ENCODE measurements at places on chromosomes 16 and 17.

GRCh38 chr16:85592700-85593493 lies 20.2 kb upstream of the GSE1 start:
- DNase-seq, result no peak

- DNase-seq, result no peak
Observed at GRCh38 chr17:40328386-40328766, 19.4 kb downstream of the RARA start.

DNA sequence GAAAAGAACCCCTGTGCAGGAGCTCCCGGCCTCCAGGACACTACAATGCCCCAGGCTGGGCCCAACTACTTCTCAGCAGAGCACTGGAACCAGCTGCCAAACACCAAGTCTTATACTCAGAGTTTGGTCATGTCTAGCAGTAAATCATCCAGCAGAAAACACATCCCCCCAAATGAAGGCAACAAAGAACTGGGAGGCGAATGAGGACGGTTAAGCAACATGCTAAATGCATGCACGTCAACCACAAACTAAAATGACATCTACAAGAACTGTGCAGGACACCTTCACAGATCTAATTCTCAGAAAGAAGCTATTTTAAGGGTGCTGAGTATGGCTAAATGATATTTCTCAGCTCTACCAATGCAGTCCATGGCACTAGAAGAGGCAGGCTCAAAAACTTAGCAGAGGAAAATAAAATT lies 7.6 kb upstream of the IRX5 start:
- DNase-seq, result no peak

DNA sequence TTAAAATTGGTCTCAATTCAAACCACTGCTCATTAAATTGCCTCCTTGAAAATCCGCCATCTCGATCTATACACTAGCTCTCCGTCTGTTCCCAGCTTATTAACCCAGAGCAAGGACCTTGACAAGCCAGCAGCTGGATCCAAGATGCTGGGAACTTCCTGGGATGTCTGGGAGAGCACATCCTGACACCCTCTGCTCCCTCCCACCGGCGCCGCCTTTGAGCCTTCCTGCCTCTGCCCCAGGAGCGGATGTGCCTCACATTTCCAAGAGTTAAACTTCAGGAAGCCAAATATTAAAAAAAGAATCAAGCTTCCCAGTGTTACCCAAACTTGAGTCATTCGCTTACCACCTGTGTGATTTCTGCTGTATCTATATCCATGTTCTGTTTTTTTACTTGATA lies 107.9 kb downstream of the HAPSTR1 start:
- no peak for DNase-seq

- DNase-seq, result no peak
Observed at GRCh38 chr16:3023415-3023668, 400 bp downstream of the HCFC1R1 start.

DNA sequence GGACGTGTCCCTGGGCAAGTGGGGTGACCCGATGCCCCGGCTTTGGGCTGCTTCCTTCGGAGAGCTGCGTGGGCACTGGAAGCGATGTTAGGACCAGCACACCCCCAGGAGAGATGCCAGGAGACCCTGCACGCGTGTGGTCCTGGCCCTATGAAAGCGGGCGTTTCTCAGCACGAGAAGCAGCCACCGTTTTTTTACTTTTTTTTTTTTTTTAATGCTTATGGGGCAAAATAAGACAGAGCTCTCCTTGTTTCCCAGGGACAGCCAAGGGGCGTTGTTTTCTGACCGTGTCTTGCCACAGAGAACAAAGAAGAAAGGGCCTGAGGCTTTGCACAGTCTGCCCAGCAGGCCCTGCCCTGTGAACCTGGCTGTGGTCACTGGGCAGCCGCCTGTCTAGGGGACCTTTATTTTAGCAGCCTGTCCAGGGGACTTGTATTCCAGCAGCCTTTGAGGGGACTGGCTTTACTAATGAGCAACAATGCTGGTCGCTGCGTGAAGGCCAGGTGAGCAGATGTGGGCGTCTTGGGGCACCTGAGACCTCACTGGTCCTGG lies 996 bp downstream of the SLC25A10 start:
- no peak for DNase-seq

GRCh38 chr16:20812510-20812909 lies 6.2 kb downstream of the REXO5 start:
- DNase-seq, result no peak
